Sciatic nerve (tissue), 2 donors: ENCODE measurements at places on chromosomes 11 and 22.
A peak's percentile ranks its signal among the peaks of the same experiment; 100 is the strongest.

DNA sequence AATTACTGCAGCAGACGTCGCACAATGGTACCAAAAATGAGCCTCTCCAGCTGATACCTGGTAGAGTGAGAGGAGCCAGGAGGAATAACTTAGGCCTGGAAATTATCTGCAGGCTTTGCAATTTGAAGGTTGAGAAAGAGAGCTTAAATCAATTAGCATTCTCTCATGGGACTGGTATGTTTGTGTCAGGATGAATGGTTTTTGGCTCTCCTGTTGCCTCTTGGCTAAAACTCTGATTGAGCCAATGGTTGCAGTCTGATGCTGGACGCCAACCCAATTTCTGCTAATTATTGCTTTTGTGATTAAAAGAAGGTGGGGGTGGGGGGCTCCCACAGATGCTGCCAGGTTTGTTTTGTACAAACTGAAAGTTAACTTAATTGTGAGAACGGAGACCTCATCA lies 12.5 kb upstream of the NELL1 start:
- DNase-seq: no peak

DNA sequence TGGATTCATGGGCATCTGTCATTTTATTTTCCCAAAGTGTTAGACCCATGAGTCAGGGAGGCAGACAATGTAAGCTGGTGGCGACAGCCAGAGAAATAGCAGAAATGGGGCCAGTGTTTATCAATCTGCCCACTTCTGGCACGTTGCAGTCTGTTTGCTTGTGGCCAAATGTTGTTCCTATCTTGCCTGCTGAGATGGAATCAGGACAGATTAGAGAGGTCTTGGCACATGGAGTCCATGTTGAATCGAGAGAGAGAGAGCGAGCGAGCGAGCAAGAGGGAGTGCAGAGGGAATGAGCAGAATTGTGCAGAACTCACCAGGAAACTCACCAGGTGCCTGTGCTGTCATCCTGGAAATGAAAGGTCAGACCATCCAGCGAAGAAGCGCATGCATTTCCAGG lies 21.9 kb upstream of the PARVG start:
- DNase-seq: no peak

DNA sequence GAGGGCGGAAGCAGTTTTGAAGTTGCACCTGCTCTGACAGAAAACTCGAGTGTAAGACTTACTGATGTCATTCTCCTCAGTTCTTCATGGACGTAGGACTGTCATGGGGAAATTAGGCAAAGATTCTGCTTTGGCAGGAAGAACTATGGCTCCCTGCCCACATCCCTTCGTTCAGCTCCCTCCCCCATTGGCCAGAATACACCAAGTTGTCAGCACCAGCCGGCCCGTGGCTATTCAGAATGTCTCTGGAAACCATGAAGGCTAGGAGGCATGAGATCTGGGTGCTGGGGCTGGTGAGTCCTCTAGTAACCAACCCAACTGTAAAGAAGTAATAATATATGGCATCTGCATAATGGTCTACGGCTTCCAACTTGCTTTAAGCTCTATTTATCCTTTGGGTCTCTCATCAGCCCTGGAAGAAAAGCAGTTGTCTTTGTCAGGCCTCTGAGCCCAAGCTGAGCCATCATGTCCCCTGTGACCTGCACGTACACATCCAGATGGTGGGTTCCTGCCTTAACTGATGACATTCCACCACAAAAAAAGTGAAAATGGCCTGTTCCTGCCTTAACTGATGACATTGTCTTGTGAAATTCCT lies 74.1 kb downstream of the PIWIL4 start:
- no peak for DNase-seq

DNA sequence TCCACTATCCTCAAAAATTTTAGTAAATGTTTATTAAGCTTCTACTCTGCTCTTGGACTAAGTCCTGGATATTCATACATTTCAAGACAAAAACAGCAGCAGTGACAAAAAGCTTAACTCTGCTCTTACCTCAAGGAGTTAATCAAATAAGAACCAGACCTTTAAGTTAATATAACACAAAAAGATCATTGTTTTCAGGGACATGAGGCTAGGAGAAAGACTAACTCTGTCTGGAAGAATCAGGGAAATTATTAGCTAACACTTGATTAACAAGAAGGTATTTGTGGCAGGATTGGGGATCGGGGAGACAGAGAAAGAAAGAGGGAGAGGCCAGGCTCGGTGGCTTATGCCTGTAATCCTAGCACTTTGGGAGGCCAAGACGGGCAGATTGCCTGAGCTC lies 74.4 kb downstream of the PPP2R1B start:
- no peak for DNase-seq

- DNase-seq: no peak
These were observed 20.3 kb upstream of the TENM4 start for GRCh38 chr11:79461144-79461543.

- no peak for DNase-seq
These were observed 862 bp upstream of the PDXP start for GRCh38 chr22:37657590-37658132.

GRCh38 chr11:29682856-29683255 lies 334.0 kb downstream of the KCNA4 start:
- DNase-seq: no peak

DNA sequence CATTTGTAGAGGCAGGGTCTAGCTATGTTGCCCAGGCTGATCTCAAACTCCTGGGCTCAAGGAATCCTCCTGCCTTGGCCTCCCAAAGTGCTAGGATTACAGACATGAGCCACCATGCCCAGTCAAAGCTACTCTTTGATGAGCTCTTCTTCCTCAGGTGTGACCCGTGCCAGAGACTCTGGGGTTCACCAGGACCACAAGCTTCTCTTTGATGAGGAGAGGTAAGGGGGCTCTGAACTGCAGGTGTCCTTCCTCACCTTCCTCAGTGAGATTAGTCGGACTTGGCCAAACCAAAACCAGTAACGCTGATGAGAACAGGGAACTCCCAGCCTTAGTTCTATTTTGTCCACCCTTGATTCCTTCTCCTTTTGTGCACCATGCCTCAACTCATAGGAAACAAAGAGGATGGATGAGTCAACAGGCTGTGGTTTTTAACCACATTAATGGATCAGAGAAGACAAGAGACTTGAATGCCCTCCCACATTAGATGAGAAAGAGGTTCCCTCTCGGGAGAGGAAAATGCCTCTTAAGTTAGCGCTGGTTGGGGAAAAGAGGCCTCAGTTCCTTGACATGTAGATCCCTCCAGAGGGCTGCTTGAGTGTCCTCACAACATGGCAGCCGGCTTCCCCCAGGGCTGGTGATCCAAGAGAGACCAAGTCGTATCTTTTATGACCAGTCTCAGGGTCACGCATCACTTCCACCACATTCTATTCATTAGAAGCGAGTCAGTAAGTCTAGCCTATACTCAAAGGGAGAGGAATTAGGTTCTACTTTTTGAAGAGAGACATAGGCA lies 25.7 kb upstream of the CTR9 start:
- DNase-seq: no peak

DNA sequence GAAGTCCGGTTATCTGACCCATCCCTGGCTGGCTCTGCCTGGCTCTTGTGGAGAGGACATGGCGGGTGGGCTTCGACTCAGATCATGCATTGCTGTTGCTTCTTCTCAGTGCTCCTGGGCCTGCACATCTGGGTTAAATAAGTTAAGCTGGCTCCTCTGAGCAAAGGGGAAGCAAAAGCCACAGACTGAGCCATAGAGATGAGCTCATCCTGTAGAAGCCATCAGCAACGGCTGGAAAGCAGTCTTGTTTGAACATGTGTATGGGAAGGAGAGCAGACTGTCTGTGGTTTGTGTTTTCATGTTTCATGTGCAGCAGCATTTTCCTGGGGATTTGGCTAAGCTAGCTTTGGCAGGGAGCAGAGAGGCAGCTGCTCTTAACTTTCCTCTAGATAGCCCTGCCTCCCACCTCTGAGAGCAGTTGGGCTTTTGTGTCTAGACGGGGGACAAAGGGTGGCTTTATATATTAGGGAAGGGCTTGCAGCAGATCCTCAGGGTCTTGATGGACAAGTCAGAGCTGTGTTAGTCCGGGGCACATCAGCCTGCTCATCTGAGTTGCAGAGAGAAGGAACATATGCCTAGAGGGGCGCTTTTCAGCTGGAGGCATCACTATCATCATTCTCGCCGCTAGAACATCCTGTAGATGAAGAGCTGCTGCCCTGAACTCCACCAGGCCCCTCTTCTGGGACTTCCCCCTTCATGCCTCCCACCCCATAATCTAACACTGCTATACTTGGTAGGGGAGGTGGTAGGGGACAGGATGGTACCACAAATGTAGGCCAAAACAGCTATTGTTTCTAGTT lies 14.9 kb downstream of the DCPS start:
- no peak for DNase-seq

DNA sequence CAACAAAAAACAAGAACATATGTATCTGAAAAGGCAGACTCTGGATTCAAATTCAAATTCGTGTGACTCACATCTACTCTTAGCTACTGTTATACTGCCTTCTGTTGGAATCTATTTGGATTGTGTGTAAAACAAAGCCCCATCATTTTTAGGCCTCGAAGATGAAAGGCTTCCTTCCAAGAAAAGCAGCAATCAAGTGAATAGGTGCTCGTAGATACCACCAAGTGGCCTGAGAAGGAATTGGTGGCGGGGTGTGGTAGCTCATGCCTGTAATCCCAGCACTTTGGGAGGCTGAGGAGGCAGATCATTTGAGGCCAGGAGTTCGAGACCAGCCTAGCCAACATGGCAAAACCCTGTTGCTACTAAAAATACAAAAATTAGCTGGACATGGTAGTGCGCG lies 4.2 kb downstream of the GRAMD1B start:
- DNase-seq: no peak

DNA sequence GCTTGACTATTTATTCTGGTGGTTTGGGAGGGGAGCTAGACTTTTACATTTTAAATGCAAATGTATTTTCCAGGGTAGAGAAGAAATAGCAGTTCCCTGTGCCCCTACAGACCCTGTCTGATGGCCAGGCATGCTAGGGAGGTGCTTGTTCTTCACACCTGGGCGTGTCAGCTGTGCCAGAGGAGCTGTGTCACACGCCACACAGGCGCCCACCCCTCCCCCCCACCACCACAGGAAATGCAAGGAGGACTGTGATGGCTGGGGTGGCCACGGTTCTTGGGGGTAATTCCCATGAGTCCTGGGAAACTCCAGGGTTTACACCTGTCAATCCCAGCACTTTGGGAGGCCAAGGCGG lies 82.2 kb downstream of the FLI1 start:
- DNase-seq: no peak

GRCh38 chr11:73521621-73522020 lies 76.3 kb downstream of the FAM168A start:
- no peak for DNase-seq

DNA sequence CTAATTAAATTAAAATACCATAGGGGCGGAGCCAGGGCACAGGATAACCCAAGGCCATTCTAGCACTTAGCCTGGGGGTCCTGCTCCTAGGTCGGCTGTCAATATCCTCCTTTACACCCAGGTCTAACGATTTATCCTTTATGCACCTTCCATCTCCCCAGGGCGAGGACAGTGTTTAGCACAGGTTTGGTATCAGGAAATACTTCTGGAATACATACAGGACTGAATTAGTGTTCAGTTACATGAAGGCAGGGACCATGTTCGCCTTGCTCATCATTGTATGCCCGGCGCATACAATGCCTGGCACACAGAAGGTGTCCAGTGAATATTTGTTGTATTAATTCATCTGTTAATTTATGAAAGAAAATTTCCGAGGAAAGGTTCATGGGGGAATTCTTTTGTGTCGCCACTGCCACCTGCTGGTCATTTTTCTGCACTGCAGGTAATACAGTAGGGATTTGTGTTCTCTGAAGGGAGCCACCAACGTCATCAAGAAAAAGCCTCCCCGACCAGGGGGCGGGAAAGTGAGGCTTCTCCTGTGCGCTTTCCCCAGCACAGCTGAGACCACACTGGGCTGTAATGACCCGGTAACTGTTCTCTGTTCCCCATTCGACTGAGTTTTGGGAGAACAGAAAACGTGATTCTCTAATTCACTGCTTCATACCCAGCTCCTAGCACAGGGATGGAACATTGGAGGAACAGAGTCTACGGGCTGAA lies 68.7 kb upstream of the ASPHD2 start:
- DNase-seq: peak; percentile 76

DNA sequence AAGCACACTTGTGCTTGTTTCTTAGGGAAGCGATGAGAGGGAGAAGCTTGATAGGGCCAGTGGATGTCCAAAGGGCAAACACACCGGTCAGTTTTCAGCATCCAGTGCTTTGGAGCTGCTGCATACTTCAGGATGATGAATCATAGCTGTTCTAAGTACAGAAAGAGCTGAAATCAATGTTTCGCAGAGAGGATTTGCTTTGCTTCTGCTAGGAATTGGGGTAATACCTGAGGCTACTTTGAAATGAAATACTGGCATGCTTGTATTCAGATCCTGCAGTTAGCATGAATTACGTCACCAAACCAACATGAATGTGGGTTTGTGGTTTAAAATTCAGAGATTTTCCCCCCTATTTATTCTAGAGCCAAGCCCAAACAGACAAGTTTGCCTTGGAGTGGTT lies 41.7 kb upstream of the SC5D start:
- DNase-seq: no peak

- no peak for DNase-seq
These were observed 37.2 kb downstream of the GAS2 start for GRCh38 chr11:22703591-22703990.

DNA sequence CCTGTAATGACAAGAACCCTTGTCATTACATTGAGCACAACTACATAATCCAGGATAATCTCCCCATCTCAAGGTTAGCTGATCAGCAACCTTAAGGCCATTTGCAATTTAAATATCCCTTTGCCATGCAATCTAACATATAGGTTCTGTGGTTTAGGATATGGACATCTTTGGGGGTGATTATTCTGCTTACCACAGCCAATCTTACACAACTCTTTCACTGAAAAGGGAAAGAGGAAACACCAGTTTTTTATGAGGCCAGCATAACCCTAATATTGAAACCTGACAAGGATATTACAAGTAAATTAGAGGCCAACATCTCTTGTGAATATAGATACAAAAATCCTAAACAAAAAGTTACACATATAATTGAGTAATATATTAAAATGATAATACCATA lies 78.5 kb downstream of the CYP2R1 start:
- no peak for DNase-seq

- DNase-seq: no peak
These were observed 35.0 kb downstream of the TIMP3 start for GRCh38 chr22:32836280-32837123.

DNA sequence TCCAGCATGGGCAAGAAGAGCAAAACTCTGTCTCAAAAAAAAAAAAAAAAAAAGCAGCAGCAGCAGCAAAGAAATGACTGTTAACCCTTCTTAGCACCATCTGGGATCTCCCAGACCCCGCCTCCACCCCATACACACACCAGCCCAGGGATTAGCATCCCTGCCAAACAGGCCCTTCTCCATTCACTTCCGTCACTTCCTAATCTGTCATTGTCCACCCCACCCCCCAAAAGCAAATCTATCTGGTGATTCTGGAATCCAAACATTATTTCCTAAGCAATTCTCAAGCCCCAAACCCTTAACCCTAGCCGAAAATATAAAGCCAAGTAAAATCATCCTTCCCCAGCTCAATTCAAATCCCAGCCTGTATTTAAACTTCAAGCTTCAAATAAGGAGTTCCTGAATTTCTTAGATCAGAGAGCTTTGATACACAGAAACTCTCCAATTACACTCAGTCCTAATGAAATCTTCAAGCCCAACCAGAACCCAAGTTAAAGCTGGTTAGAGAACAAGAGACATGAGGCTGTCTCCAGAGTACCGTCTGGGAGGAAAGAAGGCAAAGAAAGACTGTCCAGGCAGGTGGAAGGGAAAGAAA lies 6.0 kb upstream of the AHNAK start:
- no peak for DNase-seq
